ENCODE measurements at places on chromosomes 6 and 20.

GRCh38 chr6:113944701-113945100, 26.2 kb downstream of the HDAC2 start:
- no peak for DNase-seq

GRCh38 chr6:15442467-15442866, 196.6 kb downstream of the JARID2 start:
- DNase-seq, result no peak

DNA sequence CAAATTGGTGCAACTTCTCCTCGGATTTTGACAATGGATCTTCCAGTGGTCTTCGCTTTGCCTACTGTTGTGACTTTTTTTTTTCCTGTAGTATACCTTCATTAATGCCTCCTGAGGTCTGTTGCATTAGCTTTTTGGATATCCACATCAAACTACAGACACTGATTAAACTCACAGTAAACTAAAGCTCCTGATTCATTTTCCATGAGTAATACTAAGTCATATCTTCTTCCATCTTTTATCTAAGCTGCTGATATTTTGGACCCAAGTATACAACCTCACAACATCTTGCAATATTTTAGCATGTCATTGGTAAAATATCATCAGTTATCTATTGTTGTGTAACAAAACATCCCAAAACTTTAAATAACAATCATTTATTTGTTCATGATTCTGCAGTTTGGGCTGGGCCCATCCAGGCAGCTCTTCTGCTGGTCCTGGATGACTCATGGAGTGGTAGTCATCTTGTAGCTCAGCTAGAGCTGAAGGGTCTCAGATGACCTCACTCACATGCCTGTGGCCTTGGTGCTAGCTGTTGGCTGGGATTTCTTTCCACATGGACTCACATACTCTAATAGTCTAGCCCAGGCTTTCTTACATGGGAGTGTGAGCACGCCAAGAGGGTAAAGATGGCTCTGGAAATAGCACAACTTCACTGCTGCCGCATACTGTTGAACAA, 78.3 kb upstream of the SRSF6 start:
- no peak for DNase-seq

GRCh38 chr20:9177278-9177677, 108.4 kb downstream of the PLCB4 start:
- no peak for DNase-seq

- peak; percentile 71 for DNase-seq
Measured at GRCh38 chr20:35742741-35743523, 872 bp upstream of the RBM39 start.

DNA sequence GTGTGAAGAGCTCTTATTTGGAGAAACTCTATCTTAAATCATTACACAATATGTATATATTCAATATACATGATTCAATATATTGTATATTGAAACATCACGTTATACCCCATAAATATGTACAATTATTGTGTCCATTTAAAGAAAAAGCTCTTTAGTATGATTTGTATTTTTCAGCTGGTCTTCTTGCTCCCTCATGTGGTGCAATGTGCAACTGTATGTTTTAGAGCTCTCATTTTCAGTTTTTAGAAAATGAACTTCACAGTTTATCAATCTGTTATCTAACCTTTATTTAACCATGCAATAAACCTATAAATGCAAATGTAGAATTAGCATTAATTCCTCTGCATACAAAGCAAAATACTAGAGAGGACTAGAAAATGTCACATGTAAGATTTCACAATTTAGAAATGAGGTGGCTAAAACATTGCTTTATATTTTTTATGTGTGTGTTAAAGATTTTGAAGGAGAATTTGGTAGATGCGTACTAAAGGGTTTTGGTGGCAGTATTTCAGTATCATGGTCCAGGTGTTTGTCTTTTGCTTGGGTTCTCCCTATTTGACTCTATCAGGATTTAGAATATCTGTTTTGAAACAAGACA, 167.1 kb downstream of the PHF3 start:
- DNase-seq, result peak; percentile 55

- no peak for DNase-seq
Measured at GRCh38 chr6:38676236-38676973, 26.5 kb downstream of the GLO1 start.

DNA sequence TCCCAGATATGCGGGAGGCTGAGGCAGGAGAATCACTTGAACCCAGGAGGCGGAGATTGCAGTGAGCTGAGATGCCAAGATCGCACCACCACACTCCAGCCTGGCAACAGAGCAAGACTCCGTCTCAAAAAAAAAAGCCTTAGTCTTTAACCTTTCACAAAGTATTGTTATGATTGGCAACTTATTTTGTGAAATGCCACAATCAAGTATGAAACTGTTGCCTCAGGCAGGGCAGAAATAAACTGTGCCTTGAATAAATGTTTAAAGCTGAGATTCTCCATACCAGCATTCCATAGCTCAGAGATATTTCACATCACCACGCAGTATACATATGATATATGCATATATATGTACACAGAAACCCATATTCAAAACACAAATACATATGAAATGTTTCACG, 120.1 kb upstream of the CCDC28A start:
- DNase-seq, result no peak

GRCh38 chr20:57450419-57450818, 59.2 kb downstream of the RBM38 start:
- DNase-seq, result peak; percentile 79

DNA sequence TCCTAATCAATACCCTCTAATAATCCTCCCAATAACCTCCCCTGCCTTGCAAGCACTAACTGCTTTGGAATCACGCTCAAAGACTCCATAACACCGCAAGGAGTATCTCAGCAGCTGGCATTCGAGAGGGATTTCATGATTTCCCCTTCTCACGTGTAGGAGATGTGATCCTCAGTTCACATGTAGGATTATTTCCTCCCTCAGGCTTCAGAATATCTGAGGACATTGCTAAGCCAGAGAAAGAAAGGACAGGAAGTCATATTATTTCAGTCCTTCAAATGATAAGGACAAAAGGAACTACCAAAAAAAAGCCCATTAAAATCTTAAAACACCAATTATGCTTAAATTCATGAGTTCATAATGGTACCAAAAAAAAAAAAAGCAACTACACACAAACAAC, 122.9 kb downstream of the NFATC2 start:
- DNase-seq, result no peak

GRCh38 chr6:63872233-63872632, 236.6 kb downstream of the PHF3 start:
- DNase-seq, result no peak

- no peak for DNase-seq
Measured at GRCh38 chr6:31474871-31475286, 23.1 kb upstream of the MICB start.

DNA sequence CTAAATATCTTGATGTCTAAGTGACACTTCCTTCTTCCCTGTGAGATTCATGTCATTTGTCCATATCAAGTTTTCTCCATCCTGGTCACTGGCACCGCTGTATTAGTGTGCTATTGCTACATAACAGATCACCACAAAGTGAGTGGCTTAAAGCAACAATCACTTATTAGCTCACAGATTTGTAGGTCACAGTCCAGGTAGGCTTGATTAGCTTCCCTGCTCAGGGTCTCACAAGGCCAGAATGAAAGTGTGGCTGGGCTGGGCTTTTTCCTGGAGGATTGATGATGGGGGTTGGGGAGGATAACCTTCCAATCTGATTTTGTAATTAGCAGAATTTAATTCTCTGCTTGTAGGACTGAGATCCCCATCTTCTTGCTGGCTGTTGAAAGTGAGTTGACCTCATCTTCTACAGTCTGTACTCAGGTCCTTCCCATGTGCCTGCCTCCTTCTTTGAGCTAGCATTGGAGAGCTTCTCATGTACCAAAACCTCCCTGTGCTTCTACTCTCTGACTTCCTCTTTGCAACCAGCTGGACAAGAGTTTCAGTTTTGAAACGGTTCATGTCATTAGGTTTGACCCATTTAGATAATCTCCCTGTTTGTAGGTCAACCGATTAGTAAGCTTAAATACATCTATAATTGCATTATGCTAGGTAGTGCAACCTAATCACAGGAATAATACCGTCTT, 152.4 kb upstream of the MAN1A1 start:
- DNase-seq, result peak; percentile 8

DNA sequence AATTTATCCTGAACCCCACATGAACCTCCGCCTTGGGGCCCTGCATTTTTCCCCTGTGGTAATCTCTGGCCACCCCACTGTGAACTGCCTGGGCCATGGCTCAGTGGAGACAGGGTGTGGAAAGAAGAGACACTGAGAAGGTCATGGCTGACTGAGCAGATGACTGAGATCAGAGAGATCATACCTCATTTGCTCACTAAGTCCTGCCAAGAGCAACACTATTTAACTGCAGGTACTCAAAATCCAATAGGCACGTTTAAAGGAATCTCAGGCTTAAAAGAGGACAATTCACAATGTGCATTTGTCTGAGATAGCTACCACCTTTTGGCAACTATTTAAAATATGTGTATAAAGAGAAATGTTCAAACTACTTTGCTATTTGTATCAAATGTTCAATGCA, 305.0 kb downstream of the GMDS start:
- no peak for DNase-seq

- DNase-seq, result no peak
Measured at GRCh38 chr6:142853244-142854180, 91.5 kb downstream of the HIVEP2 start.

DNA sequence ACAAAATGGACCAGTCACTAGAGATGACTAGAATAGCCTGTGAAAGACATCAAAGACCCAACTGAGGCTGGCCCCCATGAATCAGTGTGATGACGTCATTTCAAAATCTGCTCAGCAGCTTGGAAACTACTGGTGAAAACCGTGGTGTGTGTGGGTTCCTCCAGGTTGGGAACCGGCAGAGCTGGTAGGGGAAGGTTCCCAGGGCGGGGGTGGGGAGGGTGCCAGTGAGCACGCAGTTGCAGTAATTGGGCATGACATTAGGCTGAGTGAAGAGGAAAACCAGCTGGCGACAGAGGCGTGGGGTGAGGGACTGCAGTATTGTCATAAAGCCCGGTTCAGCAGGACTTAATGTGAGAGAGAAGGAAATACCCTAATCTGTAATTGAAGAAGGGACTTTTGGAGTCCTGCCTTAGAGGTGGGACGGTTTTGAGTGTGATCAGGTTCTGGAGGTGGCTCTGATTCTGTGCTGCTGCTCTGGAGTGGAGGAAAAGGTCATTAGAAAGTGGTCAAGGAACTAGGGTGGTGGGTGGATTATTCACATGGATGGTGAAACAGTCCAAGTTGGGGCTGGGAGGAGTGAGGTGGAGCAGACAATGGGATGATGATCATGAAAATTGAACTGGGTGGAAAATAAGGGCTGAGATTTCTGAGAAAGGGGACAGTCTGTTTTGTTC, 52.0 kb upstream of the MTHFD1L start:
- DNase-seq, result no peak

DNA sequence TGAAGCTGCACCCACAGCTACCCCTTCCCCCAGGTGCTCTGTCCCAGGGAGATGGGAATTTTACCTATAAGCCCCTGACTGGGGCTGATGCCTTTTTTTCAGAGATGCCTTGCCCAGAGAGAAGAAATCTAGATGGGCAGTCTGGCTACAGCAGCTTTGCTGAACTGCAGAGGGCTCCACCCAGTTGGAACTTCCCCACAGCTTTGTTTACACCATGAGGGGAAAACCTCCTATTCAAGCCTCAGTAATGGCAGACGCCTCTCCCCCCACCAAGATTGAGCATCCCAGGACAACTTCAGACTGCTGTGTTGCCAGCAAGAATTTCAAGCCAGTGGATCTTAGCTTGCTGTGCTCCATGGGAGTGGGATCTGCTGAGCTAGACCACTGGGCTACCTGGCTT, 122.6 kb upstream of the MOCS1 start:
- DNase-seq, result no peak

DNA sequence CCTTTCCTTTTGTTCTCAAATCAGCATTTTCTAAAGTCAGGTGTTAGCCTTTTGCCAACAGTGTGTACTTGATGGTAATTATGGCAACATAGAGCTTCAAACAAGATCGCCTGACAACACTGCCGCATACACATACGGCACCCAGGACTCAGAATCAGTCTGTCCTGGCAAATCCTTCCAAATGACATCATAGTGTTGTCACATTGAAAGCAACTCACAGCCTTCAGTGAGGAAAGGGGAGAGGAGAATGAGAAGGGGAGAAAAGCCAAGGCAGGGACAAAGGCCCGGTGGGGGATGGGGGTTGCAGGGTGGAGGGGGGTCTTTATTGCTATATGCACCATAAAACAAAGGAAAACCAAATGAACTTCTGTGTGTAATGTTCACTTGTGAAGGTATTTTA, 65.7 kb upstream of the PTGIS start:
- no peak for DNase-seq
